Caki2 (cell line): ENCODE measurements at places on chromosomes 13 and 19.
A peak's percentile ranks its signal among the peaks of the same experiment; 100 is the strongest.

DNA sequence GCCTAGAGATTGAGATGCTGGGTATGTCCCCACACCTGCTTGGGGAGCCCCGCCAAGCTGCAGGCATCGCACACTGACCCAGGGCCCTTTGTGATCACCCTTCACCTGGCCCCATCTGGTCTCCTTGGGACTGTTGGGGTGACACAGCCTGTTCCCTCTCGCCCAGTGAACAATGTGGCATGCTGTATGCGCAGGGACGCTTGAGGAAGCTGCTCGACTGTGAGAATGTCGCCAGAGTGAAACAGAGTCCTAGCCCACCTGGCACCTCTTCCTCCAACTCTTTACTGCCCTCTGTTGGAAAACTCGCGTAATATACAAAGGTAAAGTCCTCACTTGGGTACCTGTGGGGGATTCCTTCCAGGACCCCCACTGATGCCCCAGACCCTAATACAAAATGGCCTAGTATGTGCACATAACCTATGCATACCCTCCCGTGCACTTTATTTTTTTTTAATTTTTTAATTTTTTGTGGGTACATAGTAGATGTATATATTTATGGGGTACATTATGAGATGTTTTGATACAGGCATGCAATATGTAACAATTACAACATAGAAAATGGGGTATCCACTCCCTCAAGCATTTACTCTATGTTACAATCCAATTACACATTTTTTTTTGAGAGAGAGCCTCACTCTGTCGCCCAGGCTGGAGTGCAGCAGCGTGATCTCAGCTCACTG lies 9.0 kb downstream of the BLOC1S3 start:
- DNase-seq, result no peak

- DNase-seq, result peak; percentile 82
These were observed 4.2 kb downstream of the SPINT2 start for GRCh38 chr19:38268539-38268938.

- no peak for DNase-seq
These were observed 5.0 kb upstream of the ARHGAP45 start for GRCh38 chr19:1061987-1062386.

DNA sequence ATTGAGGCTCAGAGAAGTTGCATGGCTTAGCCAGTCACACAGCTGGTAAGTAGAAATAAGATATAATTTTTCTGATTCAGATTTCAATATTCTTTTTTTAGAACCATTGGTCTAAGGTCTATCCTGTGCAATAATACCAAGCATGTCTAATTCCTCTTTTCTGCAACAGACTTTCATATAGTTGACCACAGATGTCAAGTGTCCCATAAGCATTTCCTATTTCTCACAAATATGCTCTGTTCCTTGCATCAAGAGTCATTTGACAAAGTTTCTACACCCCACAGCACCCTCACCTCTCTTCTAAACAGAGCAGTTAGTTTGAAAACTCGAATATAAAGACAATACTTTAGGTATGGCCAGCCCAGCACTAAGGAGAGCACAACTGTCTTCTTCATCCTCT lies 26.8 kb upstream of the SACS start:
- DNase-seq, result no peak

GRCh38 chr13:31611214-31611613 lies 128.1 kb upstream of the RXFP2 start:
- DNase-seq, result no peak

- peak; percentile 48 for DNase-seq
These were observed 1.7 kb downstream of the PRR12 start for GRCh38 chr19:49592486-49593232.

- DNase-seq, result no peak
These were observed 16.3 kb downstream of the TLE2 start for GRCh38 chr19:3012621-3013262.

DNA sequence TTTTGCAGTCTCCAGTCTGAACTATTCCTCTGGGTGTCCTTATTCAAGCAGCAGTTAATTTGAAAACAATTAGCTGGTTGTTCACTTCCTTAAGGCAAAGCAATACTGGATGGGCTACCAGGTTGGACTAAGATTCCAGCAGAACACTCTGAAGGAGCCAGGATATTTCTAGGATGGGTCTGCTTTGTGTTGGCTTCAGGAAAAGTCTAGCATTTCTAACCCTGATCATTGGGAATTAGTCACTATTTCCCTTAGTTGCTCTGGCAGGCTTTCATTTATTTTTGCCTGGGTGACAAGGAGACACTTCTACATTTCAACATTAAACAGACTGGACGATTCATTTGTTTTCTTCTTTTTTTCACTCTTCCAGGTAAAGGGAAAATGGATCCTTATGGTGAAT lies 228.4 kb downstream of the ENOX1 start:
- no peak for DNase-seq

GRCh38 chr19:41808663-41809566 lies 12.5 kb downstream of the CEACAM3 start:
- DNase-seq, result no peak

DNA sequence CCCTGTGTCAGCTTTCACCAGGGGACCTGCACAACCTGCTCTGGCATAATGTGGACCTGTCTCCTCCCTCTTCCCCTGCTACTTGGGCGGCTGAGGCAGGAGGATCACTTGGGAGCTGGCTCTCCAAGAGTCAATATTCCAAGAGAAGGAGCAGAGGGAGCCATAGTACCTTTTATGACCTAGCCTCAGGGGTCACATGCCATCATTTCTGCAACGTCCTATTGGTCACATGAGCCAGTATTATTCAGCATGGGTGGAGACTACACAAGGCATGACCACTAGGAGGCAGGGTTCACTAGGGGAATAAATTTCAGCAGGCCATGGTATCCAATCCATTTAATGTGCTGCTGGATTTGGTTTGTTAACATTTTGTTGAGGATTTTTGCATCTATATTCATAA lies 12.0 kb upstream of the SHFL start:
- no peak for DNase-seq
